ENCODE measurements at places on chromosomes 12 and 14.

DNA sequence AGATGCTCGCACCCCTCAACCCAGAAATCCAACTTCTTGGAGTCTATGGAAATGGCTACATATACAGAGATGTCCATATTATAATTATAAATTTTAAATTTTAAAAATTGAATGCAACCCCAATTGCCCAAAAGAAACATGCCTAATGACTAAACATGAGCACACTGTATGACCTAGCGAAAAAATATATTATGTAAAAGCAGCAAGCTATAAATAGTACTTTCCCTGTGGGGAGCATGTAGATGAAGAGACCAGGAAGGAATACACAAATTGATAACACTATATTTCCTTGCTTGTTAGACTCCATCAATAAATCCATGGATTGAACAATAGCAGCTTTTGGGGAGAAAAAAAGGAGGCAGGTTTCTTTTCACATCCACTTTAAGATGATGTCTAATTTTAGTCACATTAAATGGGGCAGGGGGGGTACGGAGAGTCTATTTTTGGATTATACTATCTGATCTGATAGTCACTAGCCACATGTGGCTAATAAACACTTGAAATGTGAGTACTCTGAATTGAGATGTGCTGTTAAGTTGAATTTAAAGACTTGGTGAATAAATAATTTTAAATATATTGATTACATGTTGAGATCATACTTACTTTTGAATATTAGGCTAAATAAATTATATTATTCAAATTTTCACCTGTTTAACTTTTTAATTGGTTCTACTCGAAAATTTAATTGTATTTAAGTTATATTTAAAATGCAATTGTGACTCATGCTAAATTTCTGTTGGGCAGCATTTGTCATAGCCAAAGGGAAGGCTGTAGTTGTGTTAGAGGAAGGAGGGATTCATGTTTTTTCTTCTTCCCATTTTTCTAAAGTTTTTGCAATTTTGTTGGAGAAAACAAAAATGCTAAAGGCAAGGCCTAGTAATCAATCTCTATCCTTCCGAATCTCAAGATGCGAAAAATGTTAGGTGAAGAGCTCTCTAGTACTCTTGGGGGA is 17.5 kb downstream of the MAX start:
- no peak for DNase-seq

DNA sequence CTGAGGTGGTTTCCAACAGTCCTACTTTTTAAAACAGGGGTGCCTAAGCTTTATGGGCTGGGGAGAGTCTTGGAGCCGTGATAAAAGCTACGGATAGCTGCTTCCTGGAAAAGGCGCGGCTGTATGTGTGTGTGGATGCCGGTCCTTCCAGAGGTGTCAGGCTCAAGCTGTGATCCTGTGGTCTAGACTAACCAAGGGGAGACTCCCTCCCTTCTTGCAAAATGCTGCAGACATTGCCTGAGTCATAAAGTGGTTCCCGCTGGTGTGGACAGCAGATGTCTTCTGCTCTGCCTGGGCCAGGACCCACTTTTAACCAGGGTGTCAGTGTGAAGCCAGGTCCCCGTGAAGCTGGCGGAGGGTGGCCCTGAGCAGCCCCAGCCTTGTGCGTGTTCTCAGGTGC is 37.8 kb downstream of the CCDC92 start:
- DNase-seq, result no peak

GRCh38 chr14:100818221-100818699 is 7.7 kb upstream of the MEG3 start:
- no peak for DNase-seq

DNA sequence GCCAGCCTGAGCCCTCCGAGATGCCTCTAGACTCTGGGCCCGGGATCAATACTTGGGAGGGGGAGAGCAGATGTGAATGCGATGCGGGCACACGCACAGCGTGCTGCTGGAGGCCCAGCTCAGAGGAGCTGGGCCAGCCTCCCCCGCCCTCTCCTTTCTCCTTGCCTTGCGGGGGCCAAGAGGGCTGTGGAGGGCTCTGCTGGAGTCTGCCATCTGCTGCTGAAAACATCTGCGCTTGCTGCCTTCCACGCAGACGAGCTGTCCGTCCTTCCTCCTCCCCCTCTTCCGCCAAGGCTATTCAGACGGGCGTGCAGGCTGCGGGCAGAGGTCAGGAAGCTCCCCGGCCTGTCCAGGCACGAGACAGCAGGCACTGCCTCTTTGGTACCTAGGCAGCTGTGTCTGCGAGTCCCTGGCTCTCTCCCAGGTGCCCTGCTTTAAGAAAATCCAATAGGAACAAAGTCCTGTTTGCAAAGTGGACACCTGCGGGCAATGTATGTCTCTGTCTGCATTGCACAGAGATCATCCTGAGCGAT is 75.2 kb downstream of the SPRING1 start:
- DNase-seq, result no peak

DNA sequence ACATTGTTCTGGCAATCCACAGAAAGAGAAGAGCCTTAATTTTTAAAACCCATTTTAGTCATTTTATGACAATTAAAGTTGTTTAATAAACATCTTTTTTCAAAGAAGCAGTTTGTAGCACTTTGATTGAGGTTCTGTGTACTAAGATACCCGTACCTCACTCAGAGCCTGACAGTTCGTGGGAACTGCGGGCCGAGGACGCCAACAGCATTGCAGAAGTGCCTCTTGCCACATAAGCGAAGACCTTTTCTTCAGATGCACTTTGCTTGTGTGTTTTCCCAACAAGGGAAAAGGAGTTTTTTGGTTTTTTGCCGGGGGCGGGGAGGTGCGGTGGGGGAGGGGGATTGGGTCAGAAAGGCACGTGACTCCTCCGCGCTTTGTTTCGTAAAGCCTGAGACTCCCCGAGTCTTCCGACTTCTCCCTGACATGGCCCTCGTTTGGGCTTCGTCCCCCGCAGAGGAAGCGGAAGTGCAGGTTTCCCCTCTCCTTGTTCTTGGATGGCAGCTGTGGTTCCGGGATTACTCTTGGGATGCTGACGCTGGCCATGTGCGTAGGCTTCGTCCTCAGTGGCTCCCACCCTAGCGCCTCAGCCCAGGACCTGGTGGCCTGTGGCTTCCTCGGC is 70.8 kb downstream of the WDR20 start:
- no peak for DNase-seq

DNA sequence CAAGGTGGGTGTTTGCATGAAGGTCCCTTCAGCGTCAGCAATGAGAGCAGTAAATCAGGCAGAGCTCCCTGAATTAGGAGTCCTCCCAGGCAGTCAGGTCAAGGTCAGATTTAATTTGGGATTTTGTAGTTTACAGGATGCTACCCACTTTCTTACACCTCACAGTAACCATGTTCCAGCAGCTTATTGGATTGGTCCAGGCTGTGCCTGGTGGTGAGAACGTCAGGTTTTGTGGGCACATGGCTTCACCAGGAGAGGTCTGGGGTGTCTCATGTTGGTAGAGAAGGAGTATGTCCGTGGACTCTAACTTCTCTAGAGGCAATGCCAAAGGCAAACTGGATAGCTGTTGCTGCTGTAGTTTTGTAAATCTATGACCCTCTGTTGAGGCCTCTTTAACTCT is 158.3 kb downstream of the CACNA1C start:
- no peak for DNase-seq

DNA sequence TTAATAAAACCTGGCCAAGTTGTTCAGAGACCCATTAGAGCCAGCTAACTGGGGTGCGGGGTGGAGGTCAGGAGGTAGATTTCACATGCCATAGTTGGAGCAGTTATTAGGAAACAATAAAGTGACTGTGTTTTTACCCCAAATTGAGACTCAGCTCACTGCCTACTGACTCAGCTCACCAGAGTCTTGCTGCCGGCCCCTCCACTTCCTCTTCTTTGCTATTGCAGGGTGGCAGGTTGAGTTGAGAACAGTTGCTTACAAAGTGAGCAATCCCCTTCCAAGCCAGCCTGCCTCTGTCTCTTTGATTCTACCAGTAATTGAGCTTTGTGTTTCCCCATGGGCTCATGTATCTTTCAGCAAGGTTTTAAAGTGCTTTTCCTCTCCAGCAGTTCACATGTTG is 12.9 kb downstream of the ST8SIA1 start:
- no peak for DNase-seq

GRCh38 chr12:52442600-52443061 is 8.5 kb upstream of the KRT75 start:
- DNase-seq, result no peak

GRCh38 chr14:41925409-41925808 is 318.7 kb downstream of the LRFN5 start:
- DNase-seq, result no peak

DNA sequence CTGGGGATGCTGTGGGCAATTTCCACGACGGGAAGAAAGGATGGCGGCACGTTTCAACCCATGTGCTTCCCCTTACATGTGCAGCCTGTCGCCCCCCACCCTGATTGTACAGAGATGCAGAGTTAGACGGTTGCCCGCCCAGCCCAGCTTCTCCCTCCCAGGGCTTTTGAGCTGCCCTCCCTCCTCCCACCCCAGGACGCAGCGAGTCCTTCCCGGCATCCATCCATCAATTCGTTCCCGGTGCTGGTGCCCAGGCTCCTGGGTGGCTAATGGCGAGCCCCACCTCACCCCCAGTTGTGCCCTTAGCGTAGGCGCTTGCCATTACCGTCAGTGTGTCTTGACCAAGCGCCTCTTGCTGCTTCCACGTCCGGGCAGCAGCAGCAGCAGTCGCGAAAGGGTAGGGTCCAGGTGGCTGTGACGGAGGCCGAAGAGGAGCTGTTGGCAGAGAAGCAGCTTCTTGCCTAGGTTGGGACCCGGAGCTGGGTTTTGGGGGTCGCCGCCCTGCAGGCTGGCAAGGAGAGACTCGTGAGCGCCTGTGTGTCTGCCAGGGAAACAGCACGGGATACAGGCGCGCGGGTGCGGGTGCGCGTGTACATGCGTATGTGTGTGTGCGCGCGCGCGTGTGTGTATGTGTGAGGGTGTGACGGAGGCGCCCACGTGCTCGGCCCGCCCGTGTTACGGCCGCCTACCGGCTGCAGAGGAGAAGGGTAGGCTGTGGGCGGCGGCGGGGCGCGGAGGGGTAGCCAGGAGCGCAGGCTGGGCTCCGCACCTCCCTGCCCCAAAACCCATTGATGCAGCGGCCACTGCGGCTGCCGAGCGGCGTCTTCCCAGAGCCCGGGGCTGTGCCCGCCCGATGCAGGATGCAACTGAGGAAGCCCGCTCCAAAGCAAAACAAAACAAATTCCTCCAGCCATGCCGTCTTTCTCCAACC is at the start of gene SLC6A15:
SLC6A15 (minus strand) TSS at position 602 of the 931 bp plus-strand sequence. CDS start 20,679 bp downstream, outside the sequence.
- DNase-seq, result peak; percentile 43

DNA sequence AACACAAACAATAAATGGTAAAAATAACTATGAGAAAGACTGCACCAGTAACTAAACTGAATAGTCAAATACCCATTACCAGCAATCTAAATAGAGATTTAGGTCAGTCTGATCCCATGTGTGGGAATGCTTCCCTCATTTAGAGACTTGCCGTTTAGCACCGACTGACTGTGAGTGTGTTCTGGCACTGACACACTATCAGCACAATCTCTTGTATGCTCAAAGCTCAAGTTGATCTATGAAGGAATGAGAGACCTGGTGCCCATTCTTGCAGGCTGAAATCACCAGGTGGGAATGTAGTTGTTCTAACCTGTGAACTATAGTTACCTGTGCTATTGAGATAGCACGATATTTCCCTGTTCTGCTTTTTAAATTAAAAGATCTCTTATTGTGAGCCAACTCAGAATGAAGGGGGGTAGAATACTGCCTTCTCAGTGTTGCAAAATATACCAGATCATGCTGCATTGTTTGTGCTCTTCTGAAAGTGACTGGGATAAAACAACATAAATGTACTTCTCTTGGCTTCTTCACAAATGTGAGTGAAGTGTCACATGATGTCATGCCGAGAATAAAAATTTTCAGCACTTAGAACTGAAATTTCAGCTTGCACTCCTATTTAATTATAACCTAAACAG is 99.6 kb downstream of the LIN7A start:
- DNase-seq, result no peak

DNA sequence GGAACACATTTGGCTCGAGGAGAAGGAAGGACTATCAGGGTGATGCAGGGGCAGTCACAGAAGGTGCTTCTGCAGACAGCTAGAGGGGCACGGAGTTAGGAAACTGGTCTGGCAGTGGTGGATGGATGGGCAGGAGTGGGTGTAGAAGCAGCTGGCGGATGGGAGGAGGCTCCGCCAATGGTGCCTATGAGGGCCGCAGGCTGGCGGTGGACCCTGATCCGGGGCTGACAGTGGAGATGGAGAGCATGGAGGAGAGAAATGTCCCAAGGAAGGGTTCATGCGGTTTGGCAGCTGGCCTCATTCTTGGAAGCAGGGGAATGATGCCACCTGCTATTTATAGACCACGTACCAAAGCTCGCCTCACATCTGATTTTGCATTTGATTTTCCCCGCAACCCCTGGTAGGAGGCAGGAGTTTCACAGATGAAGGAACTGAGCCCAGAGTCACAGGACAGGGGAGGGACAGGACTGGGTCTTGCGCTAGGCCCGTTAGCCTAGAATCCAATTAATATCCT is 237.1 kb downstream of the FOXN3 start:
- no peak for DNase-seq

DNA sequence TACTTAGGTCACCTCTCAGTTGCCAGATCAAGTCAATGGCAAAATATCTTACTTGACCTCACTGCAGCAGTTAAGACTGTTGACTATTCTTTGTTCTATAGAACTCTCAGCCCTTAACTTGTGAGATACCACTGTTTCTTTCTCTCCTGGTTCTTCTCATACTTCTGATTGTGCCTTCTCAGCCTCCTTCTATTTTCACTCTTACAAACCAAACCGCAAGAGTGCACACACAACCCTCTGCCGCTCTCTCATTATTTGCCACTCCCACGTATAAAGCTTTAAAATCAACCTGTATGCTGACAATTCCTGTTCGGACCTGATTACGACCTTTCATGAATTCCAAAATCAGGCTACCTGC is 4.5 kb downstream of the E2F7 start:
- no peak for DNase-seq
